ENCODE measurements at places on chromosomes 5 and 9.

- DNase-seq: peak; percentile 4
Observed at GRCh38 chr9:80504601-80505230, 933.0 kb downstream of the TLE4 start.

DNA sequence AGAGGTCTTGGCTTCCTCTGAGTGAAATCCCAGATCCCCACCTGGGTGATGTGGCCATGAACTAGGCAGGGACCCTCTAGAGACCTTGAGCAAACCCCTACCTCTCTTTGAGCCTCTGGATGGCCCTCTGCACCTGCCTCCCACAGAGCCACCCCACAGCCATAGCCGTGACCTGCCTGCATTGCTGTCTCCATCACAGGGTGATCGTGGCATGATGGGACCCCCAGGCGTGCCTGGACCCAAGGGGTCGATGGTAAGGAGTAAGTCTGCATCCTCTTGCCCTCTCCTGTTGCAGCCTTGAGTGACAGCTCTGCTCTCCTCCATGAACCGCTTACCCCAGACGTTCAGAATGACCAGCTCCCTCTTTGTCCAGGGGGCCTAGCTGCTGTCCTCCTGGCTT is 70.5 kb upstream of the ORM1 start:
- DNase-seq: no peak

DNA sequence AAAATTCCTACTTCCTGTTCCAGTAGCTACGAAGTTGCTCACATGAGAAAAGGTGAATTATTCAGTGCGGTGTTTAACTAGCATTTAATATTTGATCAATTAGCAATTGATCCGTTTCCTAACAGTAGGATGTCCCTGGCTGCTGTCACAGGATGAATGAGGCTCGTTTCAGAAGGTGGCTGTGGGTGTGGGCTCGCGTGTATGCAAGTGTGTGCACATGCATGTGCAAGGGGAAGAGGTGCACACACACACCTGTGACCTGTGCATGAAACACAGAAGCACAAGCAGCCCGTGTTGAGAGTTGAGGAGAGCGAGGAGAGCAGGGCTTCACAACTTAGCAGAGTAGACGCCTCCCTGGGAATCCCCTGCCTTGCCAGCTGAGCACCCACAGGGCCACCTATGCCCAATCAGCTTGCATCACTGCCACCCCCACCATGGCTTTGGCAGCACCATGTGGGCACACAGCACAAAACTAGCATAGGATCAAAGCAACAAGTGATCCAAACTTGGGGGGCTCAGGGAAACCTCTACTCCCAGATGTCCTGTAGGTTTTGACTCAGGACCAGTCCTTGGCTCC is 107.2 kb downstream of the C5orf15 start:
- no peak for DNase-seq

- no peak for DNase-seq
Observed at GRCh38 chr5:116980581-116980980, 406.0 kb upstream of the SEMA6A start.

DNA sequence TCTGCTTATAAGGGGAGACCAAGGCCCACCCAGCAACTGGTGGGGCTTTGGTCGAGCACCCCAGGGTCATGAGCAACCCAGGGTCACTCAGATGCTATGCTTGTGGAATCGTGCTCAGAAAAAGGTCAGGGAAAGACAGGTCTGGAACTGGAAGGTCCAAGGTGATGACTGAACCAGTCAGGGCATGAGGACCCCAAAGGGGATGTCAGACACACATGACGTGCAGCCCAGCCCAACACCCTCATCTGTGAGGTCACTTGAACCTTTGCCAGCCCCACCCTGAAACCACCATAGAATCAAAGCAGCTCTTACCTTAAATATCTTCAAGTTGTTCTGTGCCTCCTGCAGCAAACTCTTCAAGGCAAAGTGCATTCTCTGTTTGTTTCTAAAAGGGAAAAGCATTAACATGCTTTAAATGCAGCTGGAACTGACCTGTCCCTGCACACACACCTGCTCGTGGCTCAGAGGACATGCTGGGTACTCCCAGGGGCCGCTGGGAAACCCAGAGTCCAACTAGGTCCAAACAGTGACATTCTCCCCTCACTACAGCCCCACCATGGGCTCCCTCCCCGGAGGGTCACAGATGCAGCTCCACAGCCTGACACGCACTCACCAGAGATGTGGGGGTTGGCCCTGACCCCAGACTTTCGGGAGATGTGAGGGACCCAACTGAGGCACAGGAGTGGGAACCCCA is 29.4 kb downstream of the IPPK start:
- no peak for DNase-seq

DNA sequence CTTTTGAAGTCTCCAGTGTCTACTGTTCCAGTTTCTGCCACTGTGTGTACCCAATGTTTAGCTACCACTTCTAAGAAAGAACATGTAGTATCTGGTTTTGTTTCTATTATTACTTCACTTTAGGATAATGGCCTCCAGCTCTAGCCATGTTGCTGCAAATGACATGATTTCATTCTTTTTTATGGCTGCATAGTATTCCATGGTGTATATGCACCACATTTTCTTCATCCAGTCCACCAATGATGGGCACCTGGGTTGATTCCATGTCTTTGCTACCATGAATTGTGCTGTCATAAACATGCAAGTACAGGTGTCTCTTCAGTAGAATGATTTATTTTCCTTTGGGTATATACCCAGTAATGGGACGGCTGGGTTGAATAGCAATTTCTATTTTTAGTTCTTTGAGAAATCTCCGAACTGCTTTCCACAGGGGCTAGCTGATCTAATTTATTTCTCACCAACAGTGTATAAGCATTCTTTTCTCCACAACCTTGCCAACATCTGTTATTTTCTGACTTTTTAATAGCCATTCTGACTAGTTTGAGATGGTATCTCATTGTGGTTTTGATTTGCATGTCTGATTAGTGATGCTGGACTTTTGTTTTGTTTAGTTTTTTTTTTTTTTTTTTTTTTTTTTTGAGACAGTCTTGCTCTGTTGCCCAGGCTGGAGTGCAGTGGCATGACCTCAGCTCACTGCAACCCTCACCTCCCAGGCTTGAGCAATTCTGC is 68.9 kb downstream of the WDR41 start:
- no peak for DNase-seq

- no peak for DNase-seq
Observed at GRCh38 chr5:113909782-113910181, 396.3 kb downstream of the YTHDC2 start.

DNA sequence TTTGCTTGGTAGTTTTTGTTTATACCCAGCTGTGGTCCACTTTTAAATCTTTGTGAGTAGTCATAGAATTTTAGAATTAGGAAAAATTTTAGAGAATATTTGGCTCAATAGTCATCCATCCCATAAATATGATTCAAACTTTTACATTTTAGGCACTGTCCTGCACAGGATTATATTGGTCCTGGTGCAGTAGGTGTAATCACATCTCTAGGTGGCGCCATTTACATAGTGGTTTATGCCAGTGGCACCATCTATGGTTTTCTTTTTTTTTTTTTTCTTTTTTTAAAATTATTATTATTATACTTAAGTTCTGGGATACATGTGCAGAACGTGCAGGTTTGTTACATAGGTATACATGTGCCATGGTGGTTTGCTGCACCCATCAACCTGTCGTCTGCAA is 260.7 kb upstream of the KCNN2 start:
- peak; percentile 52 for DNase-seq

DNA sequence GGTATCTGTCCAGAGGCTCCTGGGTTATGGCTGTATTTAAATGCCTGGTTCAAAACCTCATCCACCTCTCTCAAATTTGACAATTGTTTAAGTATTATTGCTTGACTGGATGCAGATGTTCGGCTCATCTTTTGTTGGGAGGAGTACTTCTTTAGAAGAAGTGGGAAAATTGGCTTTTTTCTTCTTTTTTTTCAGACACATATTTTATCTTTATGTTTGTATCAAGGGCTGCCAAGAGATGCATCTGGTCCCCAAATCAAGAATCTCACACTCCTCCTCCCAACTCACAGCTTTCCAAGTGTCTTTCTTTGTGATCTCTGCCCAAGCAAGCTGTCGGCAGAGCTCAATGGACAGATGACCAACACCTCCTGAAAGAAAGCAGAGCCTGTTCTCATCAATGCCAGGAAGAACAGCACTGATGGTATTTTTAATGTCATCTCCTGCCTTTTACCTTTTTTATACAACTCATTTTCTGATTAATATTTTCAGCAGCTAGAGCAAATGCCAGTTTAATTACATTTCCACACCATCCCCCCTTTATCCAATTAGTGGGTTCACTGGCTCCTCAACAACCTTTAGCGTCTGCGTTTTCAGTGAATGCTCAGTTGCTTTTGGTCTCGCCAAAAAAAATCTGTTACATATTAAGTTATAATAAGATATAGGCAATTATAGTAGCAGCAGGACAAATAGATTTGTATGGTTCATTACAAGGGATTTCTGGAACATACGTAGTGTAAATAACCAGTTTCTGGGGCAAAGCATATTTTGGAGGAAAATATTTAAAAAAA is 110.3 kb upstream of the SLIT3 start:
- DNase-seq: no peak

DNA sequence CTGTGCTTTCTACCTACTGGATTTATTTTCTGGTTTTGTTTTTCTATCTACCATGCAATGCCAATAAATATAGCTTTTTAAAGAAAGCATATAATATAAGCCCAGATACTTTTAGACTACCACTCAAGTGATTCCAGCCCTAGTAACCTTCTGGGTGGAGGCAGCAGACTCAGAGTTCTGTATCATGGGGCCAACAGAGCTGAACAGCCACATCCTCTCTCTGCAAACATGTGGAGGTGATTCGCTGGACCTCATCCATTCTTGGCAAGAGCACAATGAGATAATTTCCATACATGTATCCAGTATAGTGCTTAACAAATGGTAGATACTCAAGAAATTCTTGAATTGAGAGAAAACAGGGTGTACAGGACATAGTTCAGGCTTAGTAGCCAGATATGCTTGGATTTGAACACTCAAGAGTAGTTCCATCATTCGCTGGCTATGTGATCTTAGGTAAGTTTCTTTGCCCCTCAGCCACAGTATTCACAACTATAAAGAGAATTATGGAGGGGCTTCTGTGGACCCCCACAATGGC is 124.5 kb downstream of the ASTN2 start:
- DNase-seq: no peak

GRCh38 chr9:114452219-114453165 is 52.8 kb downstream of the WHRN start:
- DNase-seq: no peak

GRCh38 chr5:72152545-72152944 is 45.3 kb downstream of the MAP1B start:
- DNase-seq: no peak

GRCh38 chr9:23826120-23826629 is at the start of gene ELAVL2:
TSS of gene ELAVL2 (minus strand) at chr9:23826240. CDS start at chr9:23762234, 64,006 bp downstream.
- peak; percentile 75 for DNase-seq

- no peak for DNase-seq
Observed at GRCh38 chr5:174008922-174009321, 20.0 kb downstream of the C5orf47 start.

GRCh38 chr5:108702546-108702945 is 45.2 kb upstream of the FER start:
- DNase-seq: no peak

DNA sequence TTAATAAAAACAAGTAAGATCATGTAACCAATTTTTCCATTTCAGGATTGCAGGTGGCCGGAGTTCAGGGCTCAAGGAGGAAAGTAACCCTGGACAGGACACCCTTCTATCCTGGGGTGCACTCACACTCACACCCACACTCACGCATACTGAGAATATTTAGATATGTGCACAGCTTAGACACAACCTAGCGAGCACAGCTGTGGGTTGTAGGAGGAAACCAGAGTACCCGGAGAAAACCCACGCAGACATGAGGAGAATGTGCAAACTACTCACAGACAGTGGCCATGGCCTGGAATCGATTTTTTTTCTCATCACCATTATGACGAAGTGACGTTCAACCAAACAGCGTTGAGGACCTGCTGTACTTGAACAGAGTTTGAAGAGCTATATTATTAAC is 4.5 kb upstream of the EFNA5 start:
- no peak for DNase-seq

GRCh38 chr5:39905356-39905755 is 480.6 kb upstream of the DAB2 start:
- DNase-seq: no peak

GRCh38 chr5:124034963-124035362 is 523.0 kb downstream of the CSNK1G3 start:
- DNase-seq: no peak

GRCh38 chr5:143705381-143705780 is 106.6 kb upstream of the HMHB1 start:
- no peak for DNase-seq

DNA sequence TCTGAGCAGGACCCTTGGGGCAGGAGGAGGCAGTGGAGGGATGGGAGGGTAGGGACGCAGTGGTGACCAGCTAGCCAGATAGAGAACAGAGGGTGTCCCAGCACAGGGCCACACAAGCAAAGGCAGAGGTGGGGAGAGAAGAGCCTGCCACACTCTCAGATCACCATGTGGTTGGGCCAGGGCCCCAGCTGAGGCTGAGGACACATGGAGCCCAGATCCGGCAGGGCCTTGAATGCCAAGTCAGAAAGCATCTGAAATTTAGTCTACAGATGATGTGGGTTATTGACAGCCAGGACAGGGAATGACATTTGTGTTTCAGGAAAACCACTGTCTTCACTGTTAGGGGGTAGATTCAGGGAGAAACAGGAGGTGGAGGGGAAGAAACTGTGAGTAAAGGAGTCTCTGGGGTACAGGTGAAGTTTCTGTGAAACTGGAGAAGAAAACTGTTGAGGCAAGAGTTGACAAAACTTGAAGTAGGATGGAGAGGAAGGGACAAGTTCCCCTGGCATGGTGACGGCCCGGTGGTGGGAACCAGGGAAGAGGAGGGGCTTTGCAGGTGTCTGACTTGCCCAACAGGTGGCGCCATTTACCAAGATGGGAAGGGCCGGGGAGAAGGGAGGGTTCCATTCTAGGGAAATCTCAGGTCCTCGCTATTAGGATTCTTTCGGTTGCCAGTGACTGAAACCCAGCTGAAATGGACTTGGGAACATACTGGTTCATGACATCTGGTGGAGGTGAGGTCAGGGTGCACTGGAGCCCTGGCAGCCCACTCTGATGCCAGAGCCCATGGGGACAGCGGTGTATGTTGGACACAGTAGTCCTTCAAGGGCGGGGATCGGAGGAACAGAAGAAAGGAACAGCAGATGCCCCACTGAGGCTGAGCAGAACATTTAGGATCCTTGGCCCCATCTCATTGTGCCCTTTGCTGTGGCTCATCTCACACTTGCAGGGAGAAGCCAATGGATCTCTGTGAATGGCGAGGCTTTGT is 100.1 kb downstream of the KCNIP1 start:
- peak; percentile 13 for DNase-seq

DNA sequence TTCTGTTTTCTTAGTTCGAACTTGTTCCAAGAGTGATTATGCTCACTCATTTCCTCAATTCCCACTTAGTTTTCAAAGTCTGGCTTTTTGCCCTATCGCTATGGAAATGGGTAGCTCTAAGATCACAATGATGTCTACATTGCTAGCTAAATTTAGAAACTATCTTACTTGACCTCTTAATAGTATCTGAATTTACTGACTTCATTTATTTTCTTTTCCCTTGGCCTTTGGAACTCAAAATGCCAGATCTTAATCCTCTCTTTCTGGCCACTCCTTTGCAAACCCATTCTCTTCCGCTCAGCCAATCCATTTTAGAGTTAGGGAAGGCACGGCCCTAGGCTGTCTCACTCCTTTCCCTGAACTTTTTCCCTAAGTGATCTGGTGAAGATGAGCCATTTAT is 137.0 kb downstream of the FER start:
- DNase-seq: peak; percentile 20

GRCh38 chr5:22226423-22226822 is 626.7 kb downstream of the CDH12 start:
- no peak for DNase-seq

- DNase-seq: no peak
Observed at GRCh38 chr5:132639706-132640130, 18.3 kb upstream of the IL13 start.
